Posterior cingulate gyrus (tissue), 11 donors: ENCODE measurements at places on chromosomes 2 and 18.

GRCh38 chr2:19070886-19071285 lies 287.5 kb downstream of the OSR1 start:
- DNase-seq, result no peak

DNA sequence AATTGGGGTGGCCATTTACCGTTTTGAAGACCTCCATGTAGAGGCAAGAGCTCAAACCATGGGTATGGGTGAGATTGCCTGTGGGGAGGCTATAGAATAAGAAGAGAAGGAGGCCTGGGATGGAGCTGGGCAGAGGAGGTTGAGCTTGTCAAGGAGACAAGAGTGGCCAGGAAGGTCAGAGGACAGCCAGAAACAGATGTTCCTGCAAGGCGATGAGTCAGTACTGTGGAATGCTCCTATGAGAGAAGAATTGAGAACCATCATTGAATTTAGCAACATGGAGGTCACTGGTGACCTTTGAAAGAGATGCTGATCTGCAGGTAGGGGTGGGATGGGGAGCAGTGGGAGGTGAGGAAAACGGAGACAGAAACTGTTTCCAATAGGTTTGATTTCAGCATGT lies 3.5 kb downstream of the ACSL3 start:
- DNase-seq, result no peak

DNA sequence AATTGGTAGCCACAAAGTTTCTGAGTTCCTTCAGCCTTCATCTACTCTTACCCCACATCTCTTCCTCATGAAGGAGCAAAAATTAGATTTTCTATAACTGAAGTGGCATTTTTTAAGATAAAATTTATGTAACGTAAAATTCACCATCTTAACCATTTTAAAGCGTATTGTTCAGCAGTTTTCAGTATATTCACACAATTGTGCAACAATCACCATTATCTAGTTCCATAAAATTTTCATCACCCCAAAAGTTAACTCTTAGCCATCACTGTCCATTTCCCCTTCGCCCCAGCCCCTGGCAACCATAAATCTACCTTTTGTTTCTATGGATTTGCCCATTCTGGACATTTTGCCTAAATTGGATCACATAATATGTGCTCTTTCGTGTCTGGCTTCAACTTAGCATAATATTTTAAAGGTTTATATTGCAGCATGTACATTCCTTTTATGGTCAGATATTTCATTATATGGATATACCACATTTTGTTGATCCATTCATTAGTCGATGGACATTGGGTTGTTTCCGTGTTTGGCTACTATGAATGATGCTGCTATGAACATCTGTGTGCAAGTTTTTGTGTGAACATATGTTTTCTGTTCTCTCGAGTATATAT lies 44.6 kb downstream of the ATIC start:
- no peak for DNase-seq

DNA sequence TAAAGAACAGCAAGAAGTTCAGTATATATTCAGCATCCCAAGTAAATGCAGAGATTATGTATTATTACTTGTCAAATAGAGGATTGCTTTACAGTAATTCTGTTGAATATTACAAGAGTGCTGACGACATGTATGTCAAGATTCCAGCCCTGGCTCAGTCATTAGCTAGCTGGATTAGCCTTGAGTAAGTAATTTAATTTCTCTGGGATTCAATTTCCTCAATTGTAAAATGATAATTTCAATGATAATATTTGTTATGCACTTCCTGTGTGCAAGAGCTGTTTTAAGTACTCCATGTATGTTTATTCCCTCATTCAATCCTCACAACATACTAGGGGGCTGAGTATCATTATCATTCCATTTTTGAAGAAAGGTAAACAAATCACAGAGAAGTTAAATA lies 44.0 kb downstream of the TCF4 start:
- DNase-seq, result no peak

GRCh38 chr2:186868344-186868743 lies 19.4 kb upstream of the ZSWIM2 start:
- no peak for DNase-seq

GRCh38 chr2:124027182-124027581 lies 2.1 kb downstream of the CNTNAP5 start:
- DNase-seq, result peak; percentile 80

DNA sequence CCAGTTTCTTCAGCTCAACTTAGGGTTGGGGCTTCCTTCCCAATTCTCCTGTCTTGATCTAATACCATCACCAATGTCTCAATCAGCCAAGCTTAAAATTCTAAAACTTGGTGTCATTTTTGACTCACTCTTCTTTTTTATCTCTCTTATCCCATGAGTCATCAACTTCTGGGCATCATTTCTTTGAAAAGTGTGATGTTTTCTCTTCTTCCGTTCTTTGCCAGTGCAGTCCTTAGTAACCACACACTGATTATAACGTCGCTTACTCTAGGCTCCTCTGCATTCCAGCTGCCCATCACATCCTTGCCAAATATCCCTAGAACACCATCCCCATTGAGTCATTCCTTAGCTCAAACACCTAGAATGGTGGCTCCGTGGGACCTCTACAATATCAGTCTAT lies 27.4 kb upstream of the MRO start:
- DNase-seq, result no peak

DNA sequence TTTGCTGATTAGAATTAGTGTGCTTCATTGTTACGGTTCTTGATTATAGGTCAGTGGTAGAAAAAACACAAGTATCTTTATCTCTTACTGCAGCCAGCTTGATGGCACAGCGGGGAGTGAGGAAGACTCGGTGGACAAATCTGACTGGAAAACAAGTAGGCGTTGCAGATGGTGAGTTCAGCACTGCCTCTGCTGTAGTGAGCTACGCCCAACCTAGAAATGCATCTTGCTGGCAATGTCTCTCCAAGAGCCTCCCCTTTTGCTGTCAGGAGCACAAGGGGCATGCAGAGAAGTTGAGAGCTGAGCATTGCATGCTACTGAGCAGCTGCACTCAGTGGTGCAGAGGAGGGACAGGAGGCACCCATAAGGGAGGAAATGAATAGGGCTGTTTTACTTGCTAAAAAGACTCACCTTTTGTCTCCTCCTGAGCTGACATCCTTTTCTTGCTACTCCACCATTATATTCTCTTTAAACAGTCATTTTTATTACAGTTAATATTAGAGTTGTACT lies 977.3 kb upstream of the ACVR2A start:
- no peak for DNase-seq

DNA sequence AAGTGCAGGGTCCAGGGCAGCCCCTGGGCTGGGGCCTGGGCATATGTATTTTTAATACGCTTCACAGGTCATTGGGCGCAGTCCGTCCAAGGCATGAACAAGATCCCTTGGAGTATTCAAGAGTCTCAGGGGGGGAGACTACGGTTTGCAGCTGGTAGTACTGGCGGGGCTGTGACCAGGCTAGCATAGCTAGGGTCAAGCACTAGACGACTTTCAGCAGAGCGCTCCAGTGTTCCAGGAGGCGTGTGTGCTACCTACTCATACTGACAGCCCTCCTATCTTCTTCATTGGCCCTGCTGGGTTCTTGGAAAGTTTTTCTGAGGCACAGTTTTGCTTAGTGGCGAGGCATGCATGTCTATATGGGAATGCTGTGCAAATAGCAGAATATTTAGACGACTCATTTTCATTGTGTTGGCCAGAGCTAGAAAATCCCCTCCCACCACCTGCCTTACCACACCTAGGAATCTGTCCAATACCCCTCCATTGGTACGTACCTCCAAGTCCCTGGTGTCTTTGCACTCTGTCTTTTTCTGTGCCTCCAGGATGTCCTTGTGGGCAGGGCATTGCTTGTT lies 68.2 kb downstream of the GLI2 start:
- no peak for DNase-seq
